ENCODE measurements at places on chromosomes 2 and 18.

GRCh38 chr18:4781873-4782272 is 326.8 kb upstream of the DLGAP1 start:
- no peak for DNase-seq

DNA sequence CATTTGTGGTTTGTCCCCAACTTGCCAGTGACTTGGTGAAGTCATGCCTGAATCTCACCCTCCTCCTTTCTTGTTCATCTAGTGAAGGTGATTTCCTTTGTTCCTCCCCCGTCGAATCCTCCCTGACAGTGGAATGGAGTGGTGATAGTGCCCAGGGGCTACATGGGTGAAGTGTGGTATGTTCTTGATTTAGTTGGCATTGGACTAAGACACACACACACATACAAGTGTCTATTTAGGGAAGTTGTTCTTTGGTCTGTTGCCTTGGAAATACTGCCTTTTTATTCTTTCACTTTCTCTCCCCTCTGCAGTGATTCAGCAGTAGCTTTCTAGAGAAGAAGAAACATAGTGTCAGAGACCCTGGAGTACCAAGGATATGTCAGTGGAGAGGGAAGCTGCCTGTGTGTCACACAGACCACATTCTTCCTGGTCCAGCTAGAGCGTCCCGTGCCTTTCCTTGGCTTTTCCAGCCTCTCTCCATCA is 10.9 kb downstream of the INPP4A start:
- DNase-seq: no peak

GRCh38 chr2:23452853-23453420 is 68.0 kb downstream of the KLHL29 start:
- DNase-seq: no peak

DNA sequence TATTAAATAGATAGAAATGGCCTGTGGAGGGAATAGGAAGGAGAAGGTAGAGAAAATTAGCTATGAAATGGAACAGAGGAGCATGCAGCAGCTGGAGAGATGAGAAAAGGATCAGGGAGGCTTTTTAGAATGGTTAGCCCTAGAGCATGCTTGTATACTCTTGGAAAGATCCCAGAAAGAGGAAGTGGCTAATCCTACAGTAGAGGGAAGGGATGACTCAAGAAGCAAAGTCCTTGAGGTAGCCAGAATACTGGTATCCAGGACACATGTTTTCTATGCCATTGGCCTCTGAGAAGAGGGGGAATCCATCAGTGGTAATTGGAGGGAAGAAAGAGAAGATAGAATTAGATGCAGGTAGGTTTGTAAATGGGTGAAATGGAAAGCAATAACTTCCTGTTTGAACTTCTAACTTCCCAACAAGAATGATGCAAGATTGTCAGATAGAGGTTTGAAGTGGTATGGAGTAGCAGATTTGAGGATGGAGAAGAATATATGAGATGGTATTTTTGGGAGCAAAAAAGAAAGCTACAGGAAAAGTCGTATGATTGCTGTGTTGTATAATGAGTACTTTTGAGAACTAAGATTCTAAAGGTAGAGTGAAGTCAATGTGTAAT is 17.1 kb upstream of the OSBPL6 start:
- DNase-seq: no peak

GRCh38 chr2:11863513-11864328 is 117.3 kb downstream of the LPIN1 start:
- DNase-seq: peak; percentile 26

DNA sequence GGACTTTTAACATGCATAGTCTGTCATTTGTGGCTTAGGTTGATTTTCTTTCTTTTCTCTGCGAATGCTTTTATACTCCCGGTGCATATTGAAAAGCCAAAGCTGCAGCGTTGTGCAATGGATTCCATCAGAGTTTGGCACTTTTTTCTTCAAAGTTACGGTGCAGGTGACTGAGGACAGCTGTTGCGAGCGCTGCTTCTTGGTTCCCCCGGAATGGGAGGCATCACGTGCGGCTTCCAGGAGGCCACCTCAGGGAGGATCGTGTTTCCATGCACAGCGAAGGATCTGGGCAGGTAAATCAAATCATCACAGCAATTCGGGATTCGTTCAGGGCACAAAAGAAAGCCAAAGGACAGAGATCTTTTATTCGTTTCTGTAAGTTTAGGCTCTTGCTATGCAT is 109.6 kb upstream of the ALKAL2 start:
- DNase-seq: no peak

DNA sequence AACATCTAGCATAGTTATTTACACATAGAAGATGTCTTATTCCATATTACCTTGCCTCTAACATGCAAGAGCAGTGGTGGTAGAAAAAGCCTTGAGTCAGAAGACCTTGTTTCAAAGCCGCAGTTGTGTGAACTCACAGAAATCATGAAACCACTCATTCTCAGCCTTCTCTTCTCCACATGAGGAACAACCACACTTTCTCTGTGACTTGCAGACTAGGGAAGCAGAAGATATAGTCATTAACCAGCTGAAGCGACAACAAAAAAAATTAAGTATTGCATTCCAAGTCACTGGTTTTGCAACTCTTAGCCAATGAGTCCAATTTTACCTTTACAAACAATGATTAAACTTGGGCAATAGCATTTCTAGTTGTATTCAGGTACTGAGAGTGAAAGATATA is 19.0 kb downstream of the TWSG1 start:
- DNase-seq: no peak

GRCh38 chr18:44841221-44841620 is 160.5 kb downstream of the SETBP1 start:
- no peak for DNase-seq

- DNase-seq: no peak
Observed at GRCh38 chr2:238320648-238321281, 447 bp downstream of the TRAF3IP1 start.

DNA sequence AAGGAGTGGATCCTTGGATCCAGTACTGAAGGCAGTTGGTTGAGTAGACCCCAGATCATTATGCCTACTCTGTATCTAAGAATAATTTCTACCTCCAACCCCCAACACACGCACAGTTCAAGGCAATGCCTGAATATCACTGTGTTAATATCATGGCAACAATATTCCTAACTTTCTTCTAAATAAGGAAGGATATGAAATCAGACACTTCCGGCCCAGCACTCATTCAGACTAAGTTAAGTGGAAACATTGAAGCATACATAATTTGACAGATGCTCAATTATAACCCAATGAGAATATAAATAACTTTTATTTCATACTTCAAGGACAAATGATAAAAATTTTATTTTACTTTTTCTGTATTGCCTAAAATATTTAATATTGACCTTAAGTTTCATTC is 153.6 kb upstream of the COL3A1 start:
- no peak for DNase-seq

DNA sequence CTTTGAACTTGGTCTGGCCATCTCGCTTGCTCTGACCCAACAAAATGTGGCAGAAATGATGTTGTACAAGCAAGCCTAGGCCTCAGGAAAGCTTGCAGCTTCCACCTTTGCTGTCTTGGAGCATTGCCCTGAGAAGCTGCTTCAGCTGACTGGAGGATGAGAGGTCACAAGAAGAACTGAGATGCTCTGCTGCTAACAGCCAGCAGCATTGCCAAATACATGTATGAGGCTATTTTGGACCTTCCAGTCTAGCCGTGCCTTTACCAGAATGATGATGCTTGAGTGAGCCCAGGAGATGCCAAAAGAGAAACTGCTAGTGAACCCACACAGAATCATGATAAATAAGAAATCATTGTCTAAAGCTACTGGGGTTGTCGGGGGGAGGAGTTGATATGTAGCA is 13.2 kb upstream of the ITGAV start:
- DNase-seq: no peak

- DNase-seq: no peak
Observed at GRCh38 chr18:36471393-36471792, 173.9 kb downstream of the FHOD3 start.

DNA sequence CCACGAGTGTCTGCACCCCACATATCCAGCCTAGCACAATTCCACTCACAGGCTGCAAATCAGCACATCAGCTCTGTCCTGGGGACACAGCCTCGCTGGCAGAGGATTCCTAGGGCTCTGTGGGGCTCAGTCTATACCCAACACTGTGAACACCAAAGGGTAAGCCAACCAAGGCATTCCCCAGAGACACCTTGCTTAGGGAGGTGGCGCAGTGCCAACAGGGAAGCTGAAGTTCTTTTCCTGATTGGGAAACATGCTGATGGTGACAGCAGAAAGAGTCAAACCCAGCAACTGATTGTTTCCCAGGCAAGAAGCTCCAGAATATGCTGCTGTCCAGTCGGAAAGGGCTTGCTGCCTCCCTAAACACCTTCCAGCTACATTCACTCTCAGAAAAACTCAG is 55.8 kb downstream of the TTC32 start:
- DNase-seq: no peak

DNA sequence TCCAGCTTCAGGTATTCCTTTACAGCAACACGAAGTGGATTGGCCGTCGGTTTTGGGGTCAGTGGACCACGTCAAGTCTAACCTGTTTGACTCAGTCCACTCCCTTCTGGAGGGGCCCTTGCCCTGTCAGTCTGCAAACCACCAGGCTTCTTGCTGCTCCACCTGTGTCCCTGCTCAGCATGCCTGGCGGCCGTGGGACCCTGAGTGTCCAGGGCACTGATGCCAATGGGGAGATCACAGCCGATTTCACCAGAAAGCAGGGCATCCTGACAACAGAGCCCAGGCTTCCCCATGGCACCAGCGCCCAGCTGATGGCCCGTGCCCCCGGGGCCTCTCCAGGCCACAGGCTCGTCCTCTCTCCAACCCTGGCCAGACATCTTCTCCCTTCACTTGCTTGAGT is 41.2 kb upstream of the HS6ST1 start:
- no peak for DNase-seq

DNA sequence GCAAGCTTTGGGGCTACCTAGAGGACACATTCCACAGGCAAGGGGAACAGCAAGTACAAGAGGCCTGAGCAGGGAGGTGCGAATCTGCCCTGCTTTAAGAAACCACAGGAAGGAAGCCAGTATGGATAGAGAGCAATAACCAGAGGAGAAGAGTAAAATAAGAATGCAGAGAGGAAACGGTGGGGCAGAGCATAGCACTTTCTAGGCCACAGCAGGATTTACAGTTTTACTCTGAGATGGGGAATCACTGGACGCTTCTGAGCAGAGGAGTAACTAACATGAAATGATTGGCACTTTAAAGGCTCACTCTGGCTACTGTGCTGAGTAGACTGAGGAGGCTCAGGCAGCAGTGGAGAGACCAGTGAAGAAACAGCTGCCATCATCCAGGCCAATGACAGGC is 23.8 kb downstream of the AAK1 start:
- DNase-seq: no peak

- no peak for DNase-seq
Observed at GRCh38 chr2:86066915-86067314, 38.8 kb downstream of the POLR1A start.

DNA sequence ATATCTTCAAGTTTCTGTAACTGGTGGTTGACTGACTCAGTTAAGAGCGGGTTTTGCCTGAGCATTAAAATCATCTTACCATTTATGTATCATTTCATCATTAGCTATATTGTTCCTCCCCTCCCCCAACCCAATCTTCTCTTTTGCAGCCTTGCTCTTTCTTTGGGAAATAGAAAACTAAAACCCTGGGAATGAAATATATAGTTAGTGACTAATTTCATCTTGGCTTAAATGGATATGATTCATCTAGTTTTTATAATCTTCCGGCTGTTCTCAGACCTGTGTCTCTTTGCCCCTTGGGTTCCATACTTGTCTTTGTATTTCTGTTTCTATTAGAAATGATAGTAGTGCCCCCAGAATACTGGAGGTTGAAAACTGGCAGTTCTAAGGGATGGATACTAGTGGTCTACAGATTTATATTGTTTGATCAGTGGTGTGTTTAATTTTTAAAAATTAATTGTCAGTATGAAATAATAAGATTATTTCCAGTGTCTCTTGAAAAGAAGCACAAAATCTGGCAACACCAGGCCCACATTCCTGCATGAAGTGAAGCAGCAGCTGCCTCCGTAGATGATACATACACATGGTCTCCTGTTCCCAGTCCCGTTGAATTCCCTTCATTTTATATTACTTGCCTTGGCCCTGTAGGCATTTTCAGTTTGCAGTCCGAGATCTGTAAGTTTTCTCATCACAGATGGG is 44.5 kb downstream of the PHLPP1 start:
- DNase-seq: no peak

DNA sequence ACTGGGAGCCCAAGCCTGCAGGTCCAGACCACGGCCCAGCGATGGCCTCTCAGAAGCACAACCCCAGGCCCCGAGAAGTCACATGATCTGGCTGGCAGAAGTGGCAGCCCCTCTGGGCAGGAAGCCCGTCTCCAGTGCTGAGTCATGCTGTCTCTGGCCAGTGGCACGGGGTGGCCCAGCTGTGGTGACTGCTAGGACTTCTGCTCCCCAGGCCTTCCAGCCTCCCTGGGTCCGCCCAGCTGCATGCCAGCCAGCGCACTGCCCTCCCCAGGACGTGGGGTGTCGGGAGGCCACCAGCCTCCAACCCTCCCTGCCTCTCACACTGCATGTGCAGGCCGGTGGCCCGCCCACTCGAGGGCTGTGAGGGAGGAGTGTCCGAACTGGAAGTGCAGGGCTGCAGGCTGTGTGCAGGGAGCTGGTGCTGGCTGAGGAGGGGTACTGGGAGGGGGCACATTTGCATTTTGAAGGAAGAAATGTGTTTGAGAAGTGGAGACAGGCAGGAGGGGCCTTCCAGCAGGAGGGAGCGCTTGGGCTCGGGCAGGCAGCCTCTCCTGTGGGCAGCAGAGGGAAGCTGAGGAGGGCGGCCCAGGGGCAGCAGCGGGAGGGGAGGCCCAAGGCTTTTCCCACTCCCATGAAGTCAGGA is 17.0 kb upstream of the HPCAL1 start:
- DNase-seq: no peak

GRCh38 chr2:213187386-213187785 is 36.0 kb upstream of the IKZF2 start:
- no peak for DNase-seq

DNA sequence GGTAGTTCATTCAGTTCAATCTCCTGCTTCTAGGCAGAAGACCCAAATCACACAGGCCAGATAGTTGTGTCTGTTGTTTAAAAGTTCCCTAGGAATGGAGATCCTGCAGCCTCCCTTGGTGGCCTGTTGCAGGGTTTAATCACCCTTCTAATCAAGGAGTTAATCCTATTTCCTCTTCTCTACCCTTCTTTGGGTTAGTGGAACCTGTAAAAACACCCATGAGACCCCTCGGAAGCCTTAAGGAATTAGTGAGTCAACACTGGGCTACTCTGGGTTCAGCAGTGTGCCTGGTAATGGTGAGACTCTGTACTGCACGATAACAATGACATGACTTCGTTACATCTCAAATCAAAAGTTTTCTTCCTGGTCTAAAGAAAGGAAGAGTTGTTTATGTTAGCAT is 217.6 kb upstream of the NRP2 start:
- DNase-seq: no peak

DNA sequence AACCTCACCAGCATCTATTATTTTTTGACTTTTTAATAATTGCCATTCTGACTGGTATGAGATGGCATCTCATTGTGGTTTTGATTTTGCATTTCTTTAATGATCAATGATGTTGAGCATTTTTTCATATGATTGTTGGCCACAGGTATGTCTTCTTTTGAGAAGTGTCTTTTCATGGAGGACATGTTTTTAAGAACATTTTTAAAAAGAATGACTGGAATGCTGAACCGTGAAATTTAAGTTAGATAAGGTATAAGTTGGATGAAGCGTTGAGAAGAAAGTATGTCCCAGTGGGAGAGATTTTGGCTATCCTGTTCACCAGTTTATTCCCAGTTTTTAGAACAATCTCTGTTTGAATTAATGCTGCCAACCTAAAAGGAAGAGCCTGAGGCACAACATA is 365.9 kb downstream of the CELF4 start:
- no peak for DNase-seq

All from stimulated activated CD4-positive, alpha-beta T cell treated with anti-CD3 and anti-CD28 coated beads, TNF-alpha, amount 100 ng/mL, for 1 hour (primary cell).